ENCODE measurements at places on chromosomes 6 and 20. TPM values are rescaled to one million over a fixed set of nuclear protein-coding genes. Genes with fewer than 3 reads are reported as not detected.

DNA sequence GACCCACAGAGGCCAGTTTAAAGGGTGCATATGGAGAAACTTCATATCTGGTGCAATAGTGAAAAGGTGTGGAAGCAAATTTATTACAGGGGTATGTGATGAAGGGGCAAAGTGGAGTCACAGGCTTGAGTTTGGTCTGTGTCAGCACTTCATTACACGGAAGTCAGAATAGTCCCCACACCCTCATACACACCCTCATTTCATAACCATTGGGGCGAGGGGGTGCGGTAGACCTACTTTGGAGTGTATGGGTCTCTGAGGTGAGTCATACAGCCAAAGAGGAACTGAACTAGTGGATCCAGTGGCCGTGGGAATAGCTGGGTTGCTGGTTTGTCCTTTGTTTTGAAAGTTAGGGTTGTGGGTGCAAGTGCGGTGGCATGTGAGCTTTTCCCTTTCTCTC lies 3.3 kb downstream of the TM9SF4 start:
- DNase-seq, result peak; percentile 86

GRCh38 chr6:134435814-134436280 lies 117.9 kb upstream of the SGK1 start:
- no peak for DNase-seq

DNA sequence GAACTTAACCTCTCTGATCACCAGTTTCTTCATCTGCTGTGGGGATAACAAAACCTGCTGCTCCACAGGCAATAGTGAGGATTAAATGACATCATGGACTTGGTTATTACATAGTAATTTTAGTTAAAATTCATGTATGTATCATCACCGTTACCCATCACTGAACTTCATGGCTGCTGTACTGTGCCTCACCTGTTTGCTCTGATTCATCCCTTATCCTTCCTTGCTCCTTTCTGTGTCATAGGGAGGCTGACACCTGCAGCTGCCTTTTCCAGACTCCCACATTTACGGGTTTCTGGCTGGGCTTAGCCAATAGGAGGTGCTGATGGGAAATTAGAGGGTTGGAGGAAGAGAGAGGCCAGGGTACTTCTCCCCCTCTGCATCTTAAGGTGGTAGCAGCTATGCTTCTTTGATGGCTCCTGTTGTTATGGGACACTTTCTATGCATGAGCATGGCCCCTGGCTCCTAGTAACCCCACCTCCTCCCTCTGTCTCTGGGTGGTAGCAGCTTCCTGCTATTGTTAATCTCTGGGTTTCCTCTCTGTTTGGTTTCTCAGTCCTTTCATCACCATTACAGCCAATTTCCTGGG lies 332.1 kb downstream of the DHX35 start:
- no peak for DNase-seq

DNA sequence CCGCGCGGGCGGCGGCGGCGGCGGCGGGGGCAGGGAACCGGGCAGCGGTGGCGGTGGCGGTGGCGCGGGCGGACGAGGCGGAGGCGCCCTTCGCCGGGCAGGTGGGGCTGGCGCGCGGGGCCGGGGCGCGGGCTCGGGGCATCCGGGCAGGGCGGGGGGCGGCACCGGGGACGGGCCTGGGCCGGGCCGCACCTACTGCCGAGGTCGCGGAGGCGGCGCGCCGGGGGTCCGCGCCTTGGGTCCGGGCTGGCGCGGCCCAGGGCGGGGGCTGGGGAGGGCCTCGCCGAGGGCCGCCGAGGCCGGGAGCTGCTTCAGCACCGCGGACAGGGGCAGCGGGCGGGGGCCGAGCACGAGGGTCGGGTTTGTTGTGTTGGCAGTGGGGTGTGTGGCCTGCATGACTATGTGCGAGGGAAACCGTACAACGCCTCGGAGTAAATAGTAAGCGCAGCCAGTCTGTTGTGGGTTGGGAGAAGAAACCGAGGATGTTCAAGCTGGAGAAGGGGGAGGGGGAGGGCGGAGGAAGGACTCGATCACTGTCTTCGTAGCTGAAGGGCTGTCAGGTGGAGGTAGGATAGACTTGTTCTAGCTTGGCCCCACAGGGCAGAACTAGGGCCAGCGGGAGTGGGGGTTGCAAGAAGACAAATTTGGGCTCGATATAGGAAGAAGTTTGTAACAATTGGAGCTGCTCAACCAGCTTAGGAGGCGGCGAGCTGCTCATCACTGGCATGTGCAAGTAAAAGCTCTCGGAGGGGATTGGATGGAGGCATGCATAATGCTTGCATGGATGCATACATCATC lies 593 bp downstream of the MMP24 start:
- peak; percentile 28 for DNase-seq

- peak; percentile 49 for DNase-seq
These were observed 29.9 kb upstream of the ZNF184 start for GRCh38 chr6:27502508-27503435.

DNA sequence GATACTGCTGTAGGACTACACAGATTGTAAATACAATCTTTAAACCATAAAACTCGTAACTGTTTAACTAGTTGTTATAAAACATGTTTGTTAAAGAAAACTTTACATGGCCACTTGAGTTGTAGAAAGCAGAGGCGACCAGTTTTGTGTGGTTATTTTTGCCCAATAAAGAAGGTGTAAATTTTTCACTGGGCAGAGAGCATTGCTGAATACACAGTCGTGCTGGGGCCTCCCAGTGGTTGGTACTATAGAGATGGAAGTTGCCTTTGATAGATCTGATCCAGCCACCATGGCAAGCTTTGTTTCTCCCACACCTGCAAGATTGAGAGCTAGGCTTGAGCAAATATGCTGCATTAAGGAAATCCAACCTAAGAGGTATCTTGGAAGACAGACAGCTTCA lies 34.0 kb upstream of the YWHAB start:
- no peak for DNase-seq

SLC22A7 gene
- not detected for total RNA-seq

FAM162B gene
- 14.3 TPM for total RNA-seq

TRIM10 gene
- 1.4 TPM for total RNA-seq

ZNF292 gene
- total RNA-seq, result 33.4 TPM

PDSS2 gene
- 20.9 TPM for total RNA-seq

Measured in upper lobe of left lung (tissue), 6 donors.